Activated naive CD4-positive, alpha-beta T cell (primary cell): ENCODE measurements at places on chromosomes 7 and 10.

DNA sequence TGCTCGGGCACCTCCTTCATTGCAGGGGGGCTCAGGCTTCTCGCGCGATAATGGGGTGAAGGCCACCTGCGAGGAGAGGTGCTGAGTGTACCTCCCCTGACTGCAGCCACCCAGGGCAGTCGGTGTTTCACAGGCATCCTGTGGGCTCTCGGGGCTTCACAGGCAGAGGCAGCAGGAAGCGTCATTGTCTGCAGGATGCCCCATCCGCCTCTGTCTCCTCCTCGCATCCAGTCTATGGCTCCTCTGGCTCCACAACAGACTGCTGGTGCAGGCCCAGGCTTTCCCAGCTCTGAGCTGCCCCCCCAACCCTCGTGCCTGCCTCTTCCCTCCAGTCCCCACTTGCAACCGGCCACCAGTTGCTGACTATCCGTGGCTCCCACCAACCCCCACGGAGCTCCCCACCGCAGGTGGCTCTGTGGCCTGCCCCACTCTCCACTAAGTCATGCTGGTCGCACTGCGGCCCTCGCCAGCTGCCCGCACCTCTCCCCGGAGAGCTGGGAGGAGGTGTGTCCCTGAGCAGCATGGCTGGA lies 36.5 kb downstream of the CAMK2B start:
- DNase-seq, result no peak

DNA sequence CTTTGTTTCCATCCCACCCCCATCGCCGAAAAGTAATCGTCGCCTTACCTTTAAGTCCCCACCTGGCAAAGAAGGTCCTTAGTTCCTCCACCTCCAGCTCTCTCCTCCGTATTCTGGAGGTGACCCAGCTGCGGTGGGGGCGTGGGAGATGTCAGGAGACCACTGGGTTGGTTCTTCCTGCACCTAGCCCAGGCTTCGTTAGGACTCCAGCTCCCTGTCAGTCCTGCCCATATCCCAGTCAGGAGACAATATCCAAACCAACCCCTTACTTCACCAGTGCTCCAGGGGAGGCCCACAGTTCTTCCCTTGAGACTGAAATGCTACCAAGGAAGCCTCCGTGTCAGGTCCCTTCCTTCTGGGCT lies 693 bp downstream of the ADIRF start:
- no peak for DNase-seq

GRCh38 chr10:62632071-62632809 lies 172.3 kb upstream of the ADO start:
- no peak for DNase-seq

GRCh38 chr7:130902755-130903357 lies 168.8 kb upstream of the KLF14 start:
- DNase-seq, result no peak

- DNase-seq, result no peak
Measured at GRCh38 chr10:83541046-83541445, 598.3 kb upstream of the GHITM start.

GRCh38 chr7:41916450-41916927 lies 213.6 kb upstream of the INHBA start:
- DNase-seq, result no peak

- DNase-seq, result no peak
Measured at GRCh38 chr10:49178489-49179471, 9.4 kb downstream of the TMEM273 start.

DNA sequence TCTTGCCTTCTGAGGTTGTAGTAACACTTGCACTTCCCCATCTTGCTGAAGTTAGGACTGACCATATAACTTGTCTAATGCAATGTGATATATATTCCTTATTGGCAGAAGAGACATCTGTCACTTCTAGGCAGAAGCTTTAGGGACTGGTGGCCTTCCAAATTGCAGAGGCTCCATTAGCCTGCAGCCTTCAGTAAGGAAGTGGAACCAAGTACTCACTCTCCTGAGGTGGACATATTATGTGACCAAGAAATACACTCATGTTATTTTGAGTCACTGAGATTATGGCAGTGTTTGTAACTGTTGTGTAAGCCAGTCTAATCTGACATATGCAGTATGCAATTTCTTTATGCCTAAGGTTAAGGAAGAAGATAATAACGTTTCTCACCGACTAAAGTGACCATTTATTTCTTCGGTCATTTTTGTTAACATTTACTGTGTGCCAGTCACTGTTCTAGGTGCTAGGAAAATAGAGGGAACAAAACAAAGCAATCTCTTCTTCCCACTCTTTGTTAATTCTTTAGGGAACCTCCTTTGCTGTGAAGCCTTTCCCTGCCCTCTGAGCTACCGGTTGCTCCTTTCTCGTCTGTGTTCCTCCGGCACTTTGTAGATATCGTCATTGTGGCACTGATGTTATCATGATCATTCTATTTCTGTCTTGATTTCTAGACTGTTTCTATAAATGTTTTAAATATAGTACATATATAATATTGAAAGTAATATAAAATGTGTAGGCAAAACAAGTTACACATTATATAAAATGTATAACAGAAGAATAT lies 52.9 kb upstream of the HBP1 start:
- no peak for DNase-seq

DNA sequence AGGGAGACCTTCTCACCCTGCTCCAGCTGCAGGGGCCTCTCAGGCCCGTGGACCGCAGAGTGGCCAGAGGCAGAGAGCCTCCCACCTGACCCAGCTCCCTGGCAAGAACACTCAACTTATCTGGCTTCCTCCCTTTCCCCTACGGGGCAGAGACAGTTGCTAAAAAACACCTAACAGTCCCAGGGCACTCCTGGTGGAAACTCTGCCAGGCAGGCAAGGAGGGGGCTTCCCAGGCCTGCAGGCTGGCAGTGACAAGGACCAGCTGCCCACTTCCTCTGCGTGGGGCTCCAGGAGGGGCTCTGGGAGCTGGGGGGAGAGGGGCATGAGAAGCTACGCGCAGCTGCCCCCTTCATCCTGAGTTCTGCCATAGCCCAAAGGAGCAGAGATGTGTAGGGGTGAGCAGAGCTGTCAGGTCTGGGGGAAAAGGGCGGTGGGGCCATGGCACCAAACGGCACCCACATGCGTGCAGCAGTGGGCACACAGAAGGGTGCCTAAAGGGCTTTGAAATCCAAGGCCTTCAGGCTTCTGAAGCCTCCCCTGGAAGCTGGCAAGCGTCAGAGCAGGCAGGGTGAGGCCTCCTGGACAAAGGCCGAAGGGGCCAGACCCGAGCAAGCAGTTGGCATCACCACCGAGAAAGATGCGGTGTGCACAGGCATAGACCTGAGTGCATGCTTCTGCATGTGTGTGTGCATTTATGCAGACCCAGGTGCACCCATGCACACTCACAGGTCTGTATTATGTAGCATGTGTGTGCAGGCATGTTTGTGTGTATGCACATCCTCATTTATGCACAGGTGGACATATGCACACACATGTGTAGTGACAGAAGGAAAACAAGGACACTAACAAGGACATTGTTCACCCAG lies 14.4 kb downstream of the SPOCK2 start:
- no peak for DNase-seq

- DNase-seq, result no peak
Measured at GRCh38 chr10:64036321-64036930, 515.2 kb downstream of the REEP3 start.

GRCh38 chr7:26160896-26161295 lies 8.9 kb downstream of the NFE2L3 start:
- no peak for DNase-seq

- no peak for DNase-seq
Measured at GRCh38 chr7:36076074-36076473, 77.0 kb upstream of the EEPD1 start.

GRCh38 chr7:23012908-23013714 lies 819 bp downstream of the HYCC1 start:
- DNase-seq, result no peak

GRCh38 chr10:807958-808353 lies 118.5 kb upstream of the DIP2C start:
- no peak for DNase-seq

- DNase-seq, result no peak
Measured at GRCh38 chr7:36040679-36041078, 112.4 kb upstream of the EEPD1 start.

GRCh38 chr7:20665096-20665495 lies 49.6 kb downstream of the ABCB5 start:
- DNase-seq, result no peak

GRCh38 chr10:123527151-123527550 lies 139.0 kb upstream of the GPR26 start:
- no peak for DNase-seq

DNA sequence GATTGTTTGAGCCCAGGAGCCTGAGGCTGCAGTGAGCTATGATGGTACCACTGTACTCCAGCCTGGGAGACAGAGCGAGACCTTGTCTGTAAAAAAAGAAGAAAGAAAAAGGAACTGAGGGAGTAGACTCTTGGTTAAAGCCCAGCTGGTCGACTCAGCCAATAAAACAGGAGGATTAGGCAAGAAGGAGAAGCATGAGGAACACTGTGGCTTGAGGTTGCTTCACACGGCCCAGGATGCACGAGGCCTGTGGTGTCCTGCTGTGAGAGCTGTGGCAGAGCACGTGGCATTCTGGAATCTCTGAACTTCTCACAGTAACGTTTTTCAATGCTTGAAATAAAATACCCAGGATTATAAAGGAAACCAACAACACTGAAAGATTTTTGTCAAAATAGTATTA lies 93.3 kb downstream of the CUL2 start:
- no peak for DNase-seq

- DNase-seq, result no peak
Measured at GRCh38 chr10:35995485-35995884, 353.4 kb upstream of the FZD8 start.

GRCh38 chr10:29317423-29318021 lies 28.7 kb downstream of the LYZL1 start:
- no peak for DNase-seq

DNA sequence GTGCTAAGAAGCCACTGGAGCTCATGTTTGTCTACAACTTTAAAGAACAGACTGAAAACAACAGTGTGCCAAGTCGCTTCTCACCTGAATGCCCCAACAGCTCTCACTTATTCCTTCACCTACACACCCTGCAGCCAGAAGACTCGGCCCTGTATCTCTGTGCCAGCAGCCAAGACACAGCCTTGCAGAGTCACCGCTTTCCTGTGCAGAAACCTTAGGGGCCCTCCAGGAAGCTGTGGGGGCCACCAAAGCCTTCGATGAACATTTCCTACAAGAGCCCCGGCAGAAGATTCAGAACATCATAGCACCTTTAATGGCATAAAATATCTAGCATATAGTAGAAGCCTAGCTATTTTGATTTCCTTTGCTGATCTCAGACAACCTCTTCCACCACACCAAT lies 88.0 kb upstream of the PRSS58 start:
- DNase-seq, result no peak

- no peak for DNase-seq
Measured at GRCh38 chr7:133754708-133755107, 372.4 kb upstream of the LRGUK start.

DNA sequence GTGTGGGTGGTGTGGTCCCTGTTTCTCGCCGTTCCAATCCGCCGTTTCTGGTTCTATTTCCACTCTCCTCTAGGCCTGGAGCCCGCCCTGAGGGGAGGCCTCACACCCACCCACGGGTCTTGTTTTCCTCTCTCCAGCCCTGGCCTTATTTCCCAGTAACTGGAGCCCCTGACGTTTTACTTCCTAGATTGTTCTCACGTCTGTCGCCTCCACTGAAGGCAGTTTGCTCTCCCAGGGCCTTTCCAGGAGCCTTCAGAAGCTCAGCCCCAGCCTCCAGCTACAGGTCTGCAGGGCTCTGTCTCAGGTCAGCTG lies 30.6 kb downstream of the CFAP46 start:
- no peak for DNase-seq

- DNase-seq, result no peak
Measured at GRCh38 chr10:112471878-112472487, 25.0 kb downstream of the VTI1A start.

- no peak for DNase-seq
Measured at GRCh38 chr7:132402096-132402495, 174.2 kb downstream of the PLXNA4 start.

GRCh38 chr7:10860516-10860915 lies 113.2 kb upstream of the PHF14 start:
- no peak for DNase-seq

GRCh38 chr7:21914671-21915070 lies 31.0 kb downstream of the CDCA7L start:
- no peak for DNase-seq

GRCh38 chr10:12975266-12975665 lies 26.2 kb downstream of the CCDC3 start:
- no peak for DNase-seq

DNA sequence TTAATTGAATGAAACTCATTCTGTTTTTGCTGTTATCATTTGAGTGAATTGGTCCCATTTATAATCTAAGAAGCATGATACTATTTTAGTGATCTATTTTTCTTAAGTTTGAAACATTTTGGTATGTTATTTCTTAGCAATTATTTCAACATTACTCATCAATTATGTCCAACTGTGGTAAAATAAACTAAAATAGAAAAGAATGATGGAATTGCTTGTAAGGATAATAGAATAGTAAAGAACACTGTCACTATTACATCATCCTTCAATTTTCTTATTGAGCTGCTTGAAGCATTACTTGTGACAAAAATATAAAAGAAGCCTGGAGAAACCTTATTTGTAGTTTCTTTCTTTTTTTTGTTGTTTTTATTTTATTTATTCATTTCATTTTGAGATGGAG lies 42.4 kb downstream of the ZNF487 start:
- DNase-seq, result no peak

DNA sequence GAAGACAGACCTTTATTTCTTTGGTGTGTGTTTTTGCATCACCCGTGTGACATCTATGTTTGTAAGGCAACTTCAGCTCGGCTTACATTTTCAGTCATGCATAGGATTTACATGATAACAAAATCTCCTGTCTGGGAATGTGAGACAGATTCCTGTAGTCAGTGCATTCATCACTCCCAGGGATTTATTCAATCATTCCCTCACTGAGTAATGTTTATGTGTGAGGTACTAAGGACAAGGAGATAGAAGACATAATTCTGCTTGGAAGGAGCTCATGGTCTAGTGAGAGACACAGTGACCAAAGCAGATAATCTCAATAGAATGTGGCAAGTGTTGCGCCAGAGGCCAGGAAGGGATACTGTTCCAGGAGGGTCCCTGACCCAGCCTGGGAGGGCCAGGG lies 35.2 kb upstream of the BMPER start:
- DNase-seq, result no peak

- no peak for DNase-seq
Measured at GRCh38 chr7:76515999-76516443, 5.7 kb downstream of the UPK3B start.

GRCh38 chr7:29123626-29124190 lies 22.6 kb downstream of the CPVL start:
- DNase-seq, result no peak

- no peak for DNase-seq
Measured at GRCh38 chr7:1122832-1123501, 35.1 kb downstream of the GPER1 start.

GRCh38 chr7:105580022-105580740 lies 1.1 kb downstream of the EFCAB10 start:
- DNase-seq, result no peak

DNA sequence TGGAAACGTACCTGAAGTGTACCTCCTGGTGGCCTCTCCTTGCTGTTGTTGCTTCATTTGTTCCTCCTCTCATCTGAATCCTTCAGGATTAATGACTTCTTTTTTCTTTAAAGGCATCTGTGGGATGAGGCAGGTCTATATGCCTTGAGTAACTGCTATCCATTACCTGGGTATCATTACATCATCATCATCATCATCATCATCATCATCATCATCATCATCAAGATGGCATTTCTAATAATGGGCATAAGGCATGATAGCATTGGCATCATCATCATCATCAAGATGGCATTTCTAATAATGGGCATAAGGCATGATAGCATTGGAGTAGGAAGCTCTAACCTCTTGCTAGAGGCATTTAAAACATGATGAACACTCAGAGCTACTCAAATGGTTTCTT lies 59.9 kb downstream of the CFAP58 start:
- no peak for DNase-seq
